ENCODE measurements at places on chromosomes 11 and 22.

GRCh38 chr22:19260194-19260593, 31.3 kb downstream of the CLTCL1 start:
- DNase-seq, result no peak

DNA sequence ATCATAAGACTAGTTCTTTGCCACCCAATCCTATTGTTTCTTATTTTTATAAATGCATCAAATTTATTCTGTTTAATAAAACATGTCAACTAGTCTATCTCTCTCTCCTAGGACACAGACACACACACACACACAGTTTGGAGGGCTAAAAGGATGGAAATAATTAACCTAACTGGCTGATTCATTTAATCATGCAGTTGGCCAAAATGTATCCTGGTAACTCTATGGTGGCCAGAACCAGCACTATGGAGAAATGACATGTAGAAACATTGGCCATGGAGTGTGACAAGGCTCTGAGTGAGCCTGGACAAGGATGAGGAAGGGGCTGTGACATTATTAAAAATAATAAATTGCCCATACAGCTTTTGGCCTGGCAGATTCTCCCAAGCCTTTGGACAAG, 64.1 kb downstream of the CLPB start:
- no peak for DNase-seq

DNA sequence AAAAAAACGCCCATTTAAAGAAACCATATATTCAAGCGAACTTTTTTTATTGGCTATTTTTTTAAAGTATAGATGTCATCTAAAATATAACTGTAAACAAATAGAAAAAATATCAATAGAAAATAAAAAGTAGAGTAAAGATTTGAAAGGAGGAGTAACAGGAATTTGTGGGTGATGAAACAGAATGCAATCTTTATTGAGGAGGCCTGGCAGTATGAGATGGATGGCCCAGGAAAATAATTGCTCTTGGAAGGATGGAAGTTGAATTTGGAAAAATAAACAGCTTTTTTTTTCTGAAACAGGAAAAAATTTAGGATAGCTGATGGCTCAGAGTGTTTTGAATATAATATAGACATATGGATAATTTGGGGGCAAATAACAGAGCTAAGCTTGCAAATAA, 219.0 kb downstream of the CASP12 start:
- DNase-seq, result no peak

DNA sequence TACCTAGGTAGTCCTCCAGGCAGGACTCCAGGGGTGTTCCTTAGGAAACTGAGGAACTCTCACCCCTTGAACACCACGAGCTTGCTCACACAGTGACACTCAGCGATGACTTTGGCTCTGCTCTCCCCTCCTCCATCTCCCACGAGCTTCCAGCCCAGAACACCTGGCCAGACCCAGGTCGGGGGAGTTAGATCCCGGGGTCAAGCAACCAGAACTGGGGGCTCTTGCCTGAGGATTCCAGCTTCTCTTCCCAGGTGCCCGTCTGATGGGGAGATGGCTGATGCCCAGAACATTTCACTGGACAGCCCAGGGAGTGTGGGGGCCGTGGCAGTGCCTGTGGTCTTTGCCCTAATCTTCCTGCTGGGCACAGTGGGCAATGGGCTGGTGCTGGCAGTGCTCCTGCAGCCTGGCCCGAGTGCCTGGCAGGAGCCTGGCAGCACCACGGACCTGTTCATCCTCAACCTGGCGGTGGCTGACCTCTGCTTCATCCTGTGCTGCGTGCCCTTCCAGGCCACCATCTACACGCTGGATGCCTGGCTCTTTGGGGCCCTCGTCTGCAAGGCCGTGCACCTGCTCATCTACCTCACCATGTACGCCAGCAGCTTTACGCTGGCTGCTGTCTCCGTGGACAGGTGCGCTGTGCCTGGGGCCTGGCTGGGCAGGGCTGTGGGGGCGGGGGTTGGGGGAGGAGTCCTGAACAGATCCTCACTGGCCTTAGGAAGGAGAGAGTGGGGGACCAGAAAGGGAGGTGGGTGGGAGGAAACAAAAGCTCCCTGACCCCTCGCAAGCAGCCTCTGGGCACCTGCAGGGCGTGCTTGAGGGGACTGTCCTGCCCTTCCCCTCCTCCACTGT, at the start of gene GALR3:
Gene GALR3, plus strand, starts transcription at position 249 of the 852 bp plus-strand sequence. Its CDS starts 25 bp downstream, at position 274.
- no peak for DNase-seq

- DNase-seq, result no peak
These were observed 82.2 kb downstream of the PHF21B start for GRCh38 chr22:44927463-44928135.

DNA sequence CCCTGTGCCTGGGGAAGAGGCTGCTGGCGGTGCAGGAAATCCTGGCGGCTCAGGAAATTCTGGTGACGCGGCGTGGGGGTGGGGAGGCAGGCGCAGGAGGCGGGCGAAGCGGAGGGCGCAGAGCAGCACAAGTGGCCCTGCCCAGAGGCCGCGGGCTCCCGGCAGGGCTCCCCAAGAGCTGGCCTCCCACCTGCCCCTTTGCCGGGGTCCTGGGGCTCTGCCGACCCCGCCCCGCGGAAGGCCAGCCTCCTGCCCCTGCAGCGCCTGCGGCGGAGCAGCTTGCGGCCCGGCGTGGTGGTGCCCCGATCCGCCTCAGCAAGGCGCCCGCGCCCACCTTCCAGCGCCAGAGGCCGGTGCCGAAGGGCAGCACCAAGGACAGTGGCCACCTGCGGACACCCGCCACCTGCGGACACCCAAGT, 100.2 kb upstream of the OR4C13 start:
- DNase-seq, result no peak

GRCh38 chr11:92717240-92717639, 252.2 kb upstream of the MTNR1B start:
- no peak for DNase-seq

GRCh38 chr22:37178350-37179125, 9.5 kb downstream of the C1QTNF6 start:
- no peak for DNase-seq

DNA sequence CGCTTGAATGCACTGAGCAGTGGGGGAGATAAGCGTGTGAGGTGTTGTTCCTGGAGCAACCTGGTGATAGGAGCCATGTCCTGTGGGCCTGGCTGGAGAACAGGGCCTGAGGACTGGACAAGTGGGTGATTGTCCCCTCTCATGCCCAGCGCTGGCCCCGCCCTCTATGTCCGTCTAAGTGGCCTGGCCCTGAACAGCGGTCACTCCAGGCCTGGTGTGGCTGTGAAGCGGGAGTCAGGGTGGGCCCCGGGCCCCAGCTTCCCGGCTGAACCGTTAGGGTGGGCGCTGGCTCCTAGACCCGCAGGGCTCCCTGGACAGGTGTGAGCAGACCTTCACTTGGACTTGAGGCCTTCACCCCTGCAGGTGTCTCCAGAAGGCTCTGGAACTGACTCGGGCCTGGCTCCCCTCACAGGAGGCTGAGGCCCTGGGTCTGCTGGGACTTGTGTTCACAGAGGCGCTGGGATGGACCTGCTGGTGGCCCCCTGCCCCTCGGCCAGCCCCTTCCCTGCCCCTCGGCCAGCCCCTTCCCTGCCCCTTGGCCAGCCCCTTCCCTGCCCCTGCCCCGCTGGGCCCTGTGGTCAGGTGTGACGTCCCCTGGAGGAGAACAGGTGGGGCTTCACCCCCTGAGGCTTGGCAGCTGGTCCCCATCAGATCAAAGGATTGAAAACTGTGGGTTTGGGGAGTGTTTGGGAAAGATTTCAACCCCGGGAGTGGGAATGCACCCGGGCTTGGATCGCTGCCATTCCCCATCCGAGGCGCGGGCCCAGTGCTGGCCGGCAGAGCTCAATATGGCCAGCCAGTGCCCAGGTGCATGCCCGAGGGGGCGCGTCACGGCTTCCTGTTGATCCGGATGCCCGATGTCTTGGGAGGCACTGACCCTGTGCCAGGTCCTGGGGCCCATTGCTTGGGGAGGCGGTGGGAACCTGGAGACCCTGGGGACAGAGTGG, 3.2 kb upstream of the MUC6 start:
- no peak for DNase-seq

- peak; percentile 92 for DNase-seq
These were observed 678 bp upstream of the ZFP91 start for GRCh38 chr11:58578136-58578634.

DNA sequence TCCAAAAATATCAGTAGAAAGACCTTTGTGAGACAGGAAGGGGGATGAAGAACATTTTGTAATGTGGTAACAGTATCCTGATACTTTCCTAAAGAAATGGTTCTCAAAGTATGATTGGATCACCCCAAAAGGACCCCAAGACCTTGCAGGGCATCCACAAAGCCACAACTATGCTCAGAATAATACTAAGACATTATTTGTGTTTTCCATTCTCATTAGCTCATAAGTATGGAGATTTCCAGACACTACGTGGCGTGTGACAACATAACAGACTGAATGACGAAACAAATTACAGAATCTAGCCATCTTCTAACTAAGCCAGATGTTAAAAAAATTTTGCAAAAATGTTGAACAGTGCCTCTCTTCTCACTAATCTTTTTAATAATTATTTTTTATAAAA, 24.9 kb downstream of the CHEK2 start:
- DNase-seq, result no peak

- DNase-seq, result no peak
These were observed 44.9 kb upstream of the VSTM5 start for GRCh38 chr11:93895106-93895862.

GRCh38 chr11:47891886-47892285, 43.7 kb upstream of the NUP160 start:
- DNase-seq, result no peak

DNA sequence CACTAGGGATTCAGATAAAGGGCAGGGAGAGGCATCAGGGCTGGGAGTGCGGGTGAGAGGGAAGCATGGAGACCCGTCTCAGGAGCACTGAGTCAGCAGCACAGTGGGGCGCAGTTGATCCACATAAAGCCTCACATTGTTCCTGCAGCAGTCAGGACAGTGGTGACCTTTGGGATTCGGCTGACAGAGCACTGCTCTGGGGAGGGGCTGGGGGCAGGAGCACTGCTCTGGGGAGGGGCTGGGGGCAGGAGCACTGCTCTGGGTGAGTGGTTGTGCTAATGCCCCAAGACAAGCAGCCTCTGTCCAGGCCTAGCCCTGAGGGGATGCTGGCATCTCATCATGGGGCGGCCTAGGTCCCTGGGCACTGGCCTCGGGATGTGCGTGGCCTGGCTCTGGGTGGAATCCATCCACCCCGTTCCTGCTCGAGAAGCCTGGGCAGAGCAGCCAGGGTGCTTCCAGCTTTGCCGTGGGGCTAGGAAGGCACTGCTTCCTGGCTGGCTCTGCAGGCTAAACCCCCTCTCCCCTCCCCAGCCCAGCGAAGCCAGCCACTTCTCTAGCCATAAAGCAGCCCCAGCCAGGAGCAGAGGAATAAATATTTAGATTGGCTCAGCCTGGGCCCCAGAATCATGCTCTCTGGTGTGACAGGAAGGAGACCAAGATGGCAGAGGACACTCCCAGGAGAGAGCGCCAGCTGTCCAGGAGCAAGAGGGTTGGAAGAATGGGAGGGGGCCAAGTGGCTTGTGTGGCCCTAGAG, 7.3 kb downstream of the OAF start:
- no peak for DNase-seq

DNA sequence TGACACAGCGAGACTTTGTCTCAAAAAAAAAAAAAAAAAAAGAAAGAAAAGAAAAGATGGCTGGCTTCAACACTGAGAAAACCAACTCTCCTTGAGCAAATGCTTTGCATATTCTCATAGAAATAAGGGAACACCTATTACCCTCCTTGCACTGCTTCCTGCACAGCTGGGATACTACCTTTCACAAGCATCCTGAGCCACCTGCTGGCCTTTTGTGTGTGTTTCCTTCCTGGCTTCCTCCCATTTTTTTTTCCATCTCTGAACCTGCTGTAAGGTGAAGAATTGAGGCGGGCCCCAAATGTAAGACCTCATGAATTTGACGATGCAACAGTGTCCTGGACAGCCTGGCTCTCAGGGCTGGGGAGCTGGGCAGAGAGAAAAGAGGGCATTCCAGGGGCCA, 1.9 kb upstream of the RFPL3 start:
- DNase-seq, result no peak

- DNase-seq, result no peak
These were observed 24.2 kb downstream of the MED15 start for GRCh38 chr22:20531404-20532201.

GRCh38 chr11:1948389-1948788, 1.3 kb downstream of the MRPL23 start:
- no peak for DNase-seq

GRCh38 chr11:42034826-42035225, 575.4 kb upstream of the LRRC4C start:
- DNase-seq, result no peak

GRCh38 chr22:43006753-43007152, 8.2 kb downstream of the PACSIN2 start:
- no peak for DNase-seq

DNA sequence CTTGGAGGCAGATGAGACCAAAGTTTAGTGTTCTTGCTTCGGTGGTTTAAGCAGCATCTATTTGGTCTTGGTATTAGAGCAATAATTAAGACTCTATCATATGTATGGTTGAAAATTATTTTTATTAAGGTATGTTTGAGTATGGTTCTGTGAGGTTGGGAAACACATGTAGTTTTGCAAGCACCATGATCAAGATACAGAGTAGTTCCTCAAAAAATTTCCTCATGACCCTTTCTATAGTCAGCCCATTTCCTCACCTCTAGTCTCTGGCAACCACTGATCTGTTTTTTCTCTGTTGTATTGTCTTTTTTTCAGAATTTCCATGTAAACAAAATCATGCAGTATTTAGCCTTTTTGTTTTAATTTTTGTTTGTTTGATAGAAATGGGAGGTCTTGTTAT, 18.4 kb downstream of the MTMR3 start:
- DNase-seq, result no peak

DNA sequence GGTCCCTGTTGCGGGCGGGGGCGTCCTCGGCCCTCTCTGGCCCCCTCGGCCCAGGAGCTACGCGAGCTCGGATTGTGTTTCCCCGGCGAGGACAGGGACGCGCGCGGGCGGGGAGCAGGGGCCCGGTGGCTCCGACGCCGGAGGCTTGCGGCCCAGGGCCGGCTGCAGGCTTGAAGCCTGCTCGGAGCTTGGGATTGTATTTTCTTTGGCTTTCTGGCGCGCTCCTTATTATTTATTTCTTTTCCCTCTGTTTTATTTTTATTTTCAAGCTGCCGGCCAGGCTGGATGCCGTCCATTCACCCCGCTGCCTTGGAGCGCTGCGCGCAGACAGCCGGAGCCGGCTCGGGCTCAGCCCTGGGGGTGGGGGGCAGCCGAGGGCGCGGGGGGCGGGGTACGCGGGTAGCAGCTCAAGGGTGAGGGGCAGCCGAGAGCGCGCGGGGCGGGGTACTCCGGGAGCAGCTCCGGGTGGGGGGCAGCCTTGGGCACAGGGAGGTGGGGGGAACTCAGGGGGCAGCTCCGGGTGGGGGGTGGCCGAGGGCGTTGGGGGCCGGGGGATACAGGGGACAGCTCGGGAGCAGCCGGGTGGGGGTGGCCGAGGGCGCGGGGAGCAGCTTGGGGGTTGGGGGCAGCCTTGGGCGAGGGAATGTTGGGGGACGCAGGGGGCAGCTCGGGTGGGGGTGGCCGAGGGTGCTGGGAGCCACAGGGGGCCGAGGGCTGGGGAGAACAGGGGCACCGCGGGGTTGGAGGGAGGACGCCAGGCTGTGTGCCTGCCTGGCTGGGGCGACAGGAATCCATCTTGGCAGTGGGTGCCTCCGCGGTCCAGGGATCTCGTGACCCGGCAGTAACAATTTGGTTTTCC, 42.7 kb downstream of the KCNJ1 start:
- no peak for DNase-seq

- DNase-seq, result peak; percentile 21
These were observed 77.6 kb downstream of the PACSIN2 start for GRCh38 chr22:42937164-42937843.
